Stimulated activated CD4-positive, alpha-beta T cell treated with anti-CD3 and anti-CD28 coated beads, Interleukin-4, amount 100 ng/mL, for 4 hours (primary cell): ENCODE measurements at places on chromosomes 5 and 9.
A peak's percentile ranks its signal among the peaks of the same experiment; 100 is the strongest.

DNA sequence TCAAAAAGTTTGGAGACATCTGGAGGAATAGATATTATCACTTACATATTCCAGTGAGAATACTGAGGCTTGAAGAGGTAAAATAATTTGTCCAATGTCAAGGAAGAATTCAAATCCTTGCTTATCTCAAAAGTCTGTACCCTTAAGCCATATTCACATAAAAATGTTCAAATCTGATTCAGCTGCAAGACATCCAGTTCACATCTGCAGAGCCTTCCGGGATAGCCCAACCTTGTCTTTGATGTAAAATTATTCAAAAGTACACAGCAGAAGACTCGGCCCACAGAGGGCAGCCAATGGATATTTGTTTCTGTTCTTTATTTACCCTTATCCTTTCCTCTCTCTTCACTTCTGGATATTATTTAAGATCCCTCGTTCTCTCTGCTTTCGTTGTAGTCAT lies 1183.8 kb upstream of the WWC1 start:
- no peak for DNase-seq

- DNase-seq: no peak
Observed at GRCh38 chr5:169862391-169862811, 117.9 kb downstream of the INSYN2B start.

DNA sequence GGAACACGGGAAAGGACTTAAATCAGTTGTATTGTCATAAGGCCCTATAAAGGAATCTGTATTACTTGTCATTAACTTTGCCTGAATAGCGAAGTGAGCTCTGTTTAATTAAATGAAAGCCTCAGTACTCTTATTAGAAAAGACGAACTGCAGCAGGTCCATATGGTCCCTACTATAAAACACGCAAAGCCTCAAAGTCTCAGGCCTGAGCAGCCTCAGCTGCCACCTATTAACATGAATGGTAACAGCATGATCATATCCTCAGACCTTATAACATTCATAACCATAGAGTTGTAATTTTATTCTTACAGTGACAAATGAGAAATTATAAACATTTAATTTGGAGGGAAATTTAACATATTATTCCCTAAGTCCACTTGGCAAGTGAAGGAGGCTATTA lies 1113.7 kb upstream of the WWC1 start:
- no peak for DNase-seq

GRCh38 chr9:75083188-75083970 lies 4.6 kb downstream of the NMRK1 start:
- no peak for DNase-seq

- DNase-seq: no peak
Observed at GRCh38 chr9:127805620-127806019, 2.9 kb downstream of the FPGS start.

GRCh38 chr5:68193481-68194036 lies 22.0 kb upstream of the PIK3R1 start:
- DNase-seq: no peak

DNA sequence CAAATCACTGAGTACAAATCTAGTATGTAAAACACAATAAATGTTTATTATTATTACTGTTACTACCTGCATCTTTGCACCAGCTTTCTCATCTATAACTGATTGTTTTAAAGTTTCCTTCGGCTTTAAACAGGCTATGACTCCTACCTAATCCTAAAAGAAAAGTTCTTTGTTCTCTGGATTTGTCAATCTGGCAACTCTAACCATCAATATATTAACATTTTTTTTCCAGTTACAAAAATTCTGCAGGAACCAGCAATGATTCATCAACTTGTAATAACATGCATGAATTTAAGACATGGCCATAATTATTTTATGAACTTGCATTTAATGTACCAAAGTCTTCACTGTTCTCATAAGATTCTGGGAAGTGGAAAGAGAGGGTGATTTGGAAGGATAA lies 228.5 kb downstream of the PIK3R1 start:
- DNase-seq: no peak

DNA sequence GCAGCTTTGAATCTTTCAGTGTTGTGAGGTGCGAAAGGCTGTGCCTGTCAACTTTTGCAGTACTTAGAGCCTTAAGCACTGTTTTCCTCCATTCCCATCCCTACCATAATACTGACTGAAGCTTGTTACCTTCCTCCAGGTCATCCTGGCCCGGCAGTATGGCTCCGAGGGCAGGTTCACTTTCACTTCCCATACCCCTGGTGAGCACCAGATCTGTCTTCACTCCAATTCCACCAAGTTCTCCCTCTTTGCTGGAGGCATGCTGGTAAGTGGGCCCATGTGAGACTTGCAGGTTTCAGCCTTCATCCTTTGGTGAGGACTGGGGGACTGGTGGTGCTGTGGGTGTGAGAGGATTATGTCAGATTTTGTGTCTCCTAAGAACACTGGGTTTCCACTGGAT lies 1.5 kb downstream of the TMED9 start:
- no peak for DNase-seq

DNA sequence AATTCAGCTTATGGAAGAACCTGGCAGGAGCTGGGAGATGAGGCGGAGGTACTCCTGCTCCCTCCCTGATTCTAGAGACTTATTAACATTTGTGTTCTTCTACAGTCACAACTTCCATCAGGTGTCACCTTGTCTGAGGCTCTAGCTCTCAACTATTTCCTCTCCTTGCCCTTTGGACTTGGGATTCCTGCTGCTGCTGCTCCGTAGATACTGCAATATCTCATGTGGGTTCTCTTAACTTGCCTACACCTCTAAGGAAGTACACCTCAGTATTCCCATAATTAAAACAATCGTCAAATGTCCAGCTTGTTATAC lies 21.2 kb downstream of the ANXA1 start:
- DNase-seq: no peak

GRCh38 chr5:31107091-31107518 lies 86.4 kb upstream of the CDH6 start:
- DNase-seq: no peak

- DNase-seq: no peak
Observed at GRCh38 chr9:101579711-101580545, 14.8 kb downstream of the PPP3R2 start.

GRCh38 chr5:134992148-134992547 lies 24.4 kb downstream of the CATSPER3 start:
- DNase-seq: no peak

DNA sequence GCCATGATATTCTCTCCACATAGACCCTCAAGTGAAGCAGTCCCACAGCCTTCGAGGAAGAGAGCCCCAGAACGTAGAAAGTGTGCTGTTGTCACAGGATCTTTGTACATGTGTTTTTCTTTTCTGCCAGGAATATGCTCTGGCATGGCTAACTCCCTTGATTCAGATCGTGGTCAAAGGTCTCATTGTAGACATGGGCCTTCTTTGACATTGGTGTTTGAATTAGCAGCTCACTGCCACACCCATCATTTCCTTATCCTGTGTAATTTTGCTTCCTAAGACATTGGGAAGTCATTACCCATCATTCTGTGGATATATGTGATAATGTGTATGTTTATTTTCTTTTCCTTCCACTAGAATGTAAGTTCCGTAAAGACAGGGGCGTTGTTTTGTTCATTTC lies 25.5 kb downstream of the MTRR start:
- DNase-seq: no peak

- DNase-seq: no peak
Observed at GRCh38 chr5:59816654-59817300, 76.7 kb downstream of the PDE4D start.

- DNase-seq: no peak
Observed at GRCh38 chr5:3268760-3269330, 326.8 kb upstream of the IRX1 start.

GRCh38 chr5:149578896-149579295 lies 2.4 kb upstream of the ARHGEF37 start:
- no peak for DNase-seq

GRCh38 chr9:86639899-86640379 lies 285.7 kb upstream of the TUT7 start:
- no peak for DNase-seq

DNA sequence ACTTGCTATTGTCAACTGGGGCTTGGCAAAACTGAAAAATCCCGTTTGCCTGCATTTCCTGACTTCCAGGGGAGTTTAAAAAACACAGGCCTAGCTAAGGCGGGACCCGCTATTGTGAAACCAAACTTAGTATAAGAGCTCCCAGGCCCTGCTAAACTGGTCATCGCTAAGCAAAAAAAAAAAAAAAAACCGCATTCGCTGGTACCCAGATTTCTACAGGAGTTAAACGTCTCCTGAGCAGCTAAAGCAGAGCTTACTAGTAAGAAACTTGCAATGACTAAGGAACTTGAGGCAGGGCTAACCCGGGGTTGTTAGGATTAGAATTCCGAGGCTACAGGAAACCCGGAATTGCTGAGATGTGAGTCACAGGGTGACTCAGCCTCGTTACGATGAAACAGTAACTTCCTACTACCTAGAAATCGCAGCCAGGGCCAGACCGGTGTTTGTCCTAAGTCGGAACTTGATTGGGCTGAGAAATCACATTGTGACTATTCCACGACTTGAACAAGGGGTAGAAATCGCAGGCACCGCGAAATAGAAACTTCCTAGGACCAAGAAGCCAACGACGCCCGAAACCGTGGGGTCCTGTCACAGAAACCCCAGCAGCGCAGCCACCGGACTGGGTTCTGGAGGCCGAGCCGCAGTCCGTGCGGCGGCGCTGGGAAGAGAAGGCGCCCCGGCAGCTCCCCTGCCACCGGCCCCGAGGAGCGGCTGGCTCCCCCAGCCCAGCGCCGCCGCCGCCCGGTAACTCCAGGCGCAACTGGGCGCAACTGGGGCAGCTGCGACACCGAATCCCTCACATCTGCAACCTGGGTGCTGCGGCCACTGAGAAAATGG lies 89.4 kb downstream of the ANXA2R start:
- peak; percentile 81 for DNase-seq

DNA sequence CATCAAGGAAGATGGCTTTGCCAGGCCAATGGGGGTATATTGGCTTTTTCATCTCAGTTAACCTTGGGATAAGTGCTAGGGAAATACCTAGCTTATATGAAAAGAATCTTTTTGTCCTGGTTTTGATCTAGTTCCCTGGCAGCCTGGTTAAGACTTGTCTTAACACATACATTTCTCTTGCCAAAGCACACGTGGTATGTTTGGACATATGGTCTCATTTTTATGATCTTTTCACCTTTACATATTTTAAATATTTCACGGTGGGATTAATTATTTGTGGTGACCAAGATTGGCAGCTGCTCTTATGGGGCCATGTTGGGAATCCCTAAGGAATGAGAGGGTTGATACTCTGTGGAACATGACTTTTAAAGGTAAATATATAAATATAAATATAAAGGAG lies 312.5 kb downstream of the NPR3 start:
- no peak for DNase-seq

DNA sequence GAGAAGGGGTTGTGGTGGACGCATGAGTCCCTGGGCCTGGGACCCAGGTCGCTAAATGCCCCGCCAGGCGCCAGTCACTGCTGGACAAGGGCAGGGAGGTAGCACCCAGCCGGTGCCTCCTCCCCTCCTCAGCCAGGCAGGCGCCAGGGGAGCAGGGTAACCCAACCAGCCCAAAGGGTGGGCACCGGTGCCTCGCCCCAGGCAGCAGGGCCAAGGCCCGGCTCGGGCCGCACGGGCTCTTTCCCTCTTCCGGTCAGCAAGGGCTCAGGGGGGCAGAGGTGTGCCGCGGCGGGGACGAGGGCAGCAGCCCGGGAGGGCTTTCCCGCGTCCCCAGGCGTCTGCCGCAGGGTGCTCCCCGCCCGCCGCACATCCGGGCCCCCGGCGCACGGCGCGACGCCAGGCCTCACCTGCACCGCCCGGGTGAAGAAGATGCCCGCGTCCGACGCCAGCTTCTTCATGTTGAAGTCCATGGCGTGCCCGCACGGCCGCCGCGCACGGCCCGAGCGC lies 393 bp downstream of the SH3GLB2 start:
- DNase-seq: no peak

DNA sequence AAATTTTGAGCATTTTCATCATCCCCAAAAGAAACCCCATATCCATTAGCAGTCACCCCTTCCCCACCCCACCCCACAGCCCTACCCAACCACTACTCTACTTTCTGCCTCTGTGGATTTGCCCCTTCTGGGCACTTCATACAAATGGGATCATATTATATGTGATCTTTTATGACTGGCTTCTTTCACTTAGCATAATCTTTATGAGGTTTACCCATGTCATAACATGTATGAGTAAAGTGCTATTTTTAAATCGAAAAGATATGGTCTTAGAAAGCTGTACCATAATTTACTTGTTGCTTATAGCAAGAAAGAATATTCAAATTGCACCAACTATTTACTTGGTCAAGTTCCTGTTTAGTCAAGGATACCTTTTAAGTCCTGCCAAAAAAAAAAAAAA lies 12.7 kb downstream of the ELP1 start:
- DNase-seq: no peak

DNA sequence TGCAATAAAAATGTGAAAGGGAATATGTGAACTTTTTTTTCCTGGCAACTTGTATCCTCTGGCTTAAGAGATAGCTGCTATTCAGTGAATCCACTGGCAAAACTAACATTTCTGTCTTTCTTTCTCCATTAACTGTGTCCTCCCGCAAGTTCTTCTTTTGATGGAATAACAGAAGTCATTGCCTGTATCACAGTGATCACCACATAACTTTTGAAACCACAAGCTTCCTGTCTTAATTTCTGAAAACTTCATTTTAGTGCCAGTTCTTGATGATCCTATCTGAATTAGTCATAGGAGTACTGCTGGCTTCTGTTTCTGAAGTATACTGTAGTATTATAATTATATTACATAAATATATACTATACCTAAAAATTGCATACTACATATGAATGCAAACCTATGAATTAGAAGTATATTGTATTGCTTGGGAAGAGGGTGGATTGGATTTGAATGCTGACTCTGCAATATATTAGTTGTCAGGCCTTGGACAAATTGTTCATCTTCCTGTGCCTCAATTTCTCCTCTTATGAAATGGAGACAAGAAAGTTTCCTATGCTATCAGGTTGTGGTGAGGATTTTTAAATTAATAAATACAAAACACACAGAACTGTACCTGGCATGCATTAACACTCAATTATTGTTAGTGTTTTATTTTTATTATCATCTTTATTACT lies 441.6 kb downstream of the CETN3 start:
- no peak for DNase-seq

GRCh38 chr5:126477294-126478117 lies 54.3 kb downstream of the GRAMD2B start:
- DNase-seq: no peak

DNA sequence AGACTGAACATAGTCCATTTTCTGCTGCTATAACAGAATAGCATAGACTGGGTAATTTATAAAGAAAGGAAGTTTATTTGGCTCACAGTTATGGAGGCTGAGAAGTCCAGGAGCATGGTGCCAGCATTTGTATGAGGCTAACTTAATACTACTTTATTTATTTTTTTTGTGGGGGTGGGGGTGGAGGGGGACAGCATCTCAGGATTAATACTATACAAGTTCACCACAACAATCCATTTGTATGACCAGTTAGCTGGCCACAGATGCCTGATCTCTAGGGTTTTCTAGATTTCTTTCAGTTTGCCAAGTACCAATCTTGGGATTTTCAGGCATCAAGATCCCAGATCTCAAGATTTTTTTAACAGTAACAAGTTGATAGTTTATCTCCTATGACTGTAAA lies 20.3 kb downstream of the ANGPTL2 start:
- DNase-seq: no peak

- no peak for DNase-seq
Observed at GRCh38 chr9:10048994-10049393, 563.8 kb downstream of the PTPRD start.

- DNase-seq: no peak
Observed at GRCh38 chr9:105413525-105413924, 34.3 kb upstream of the FSD1L start.

- DNase-seq: no peak
Observed at GRCh38 chr9:7580568-7580967, 219.0 kb downstream of the DMAC1 start.
